ENCODE measurements at places on chromosomes 3 and 15. TPM values are rescaled to one million over a fixed set of nuclear protein-coding genes. Genes with fewer than 3 reads are reported as not detected.

IL12A gene
- total RNA-seq: 1.1 TPM

ZPLD1 gene
- 0.10 TPM for total RNA-seq

TGM5 gene
- total RNA-seq: 0.91 TPM

DNAH12 gene
- total RNA-seq: 0.70 TPM

ANKDD1A gene
- total RNA-seq: 31.4 TPM

SH3GL3 gene
- 0.26 TPM for total RNA-seq
